ENCODE measurements at places on chromosomes 1 and 21.

- DNase-seq, result no peak
Observed at GRCh38 chr1:54567961-54568360, 19.9 kb downstream of the ACOT11 start.

DNA sequence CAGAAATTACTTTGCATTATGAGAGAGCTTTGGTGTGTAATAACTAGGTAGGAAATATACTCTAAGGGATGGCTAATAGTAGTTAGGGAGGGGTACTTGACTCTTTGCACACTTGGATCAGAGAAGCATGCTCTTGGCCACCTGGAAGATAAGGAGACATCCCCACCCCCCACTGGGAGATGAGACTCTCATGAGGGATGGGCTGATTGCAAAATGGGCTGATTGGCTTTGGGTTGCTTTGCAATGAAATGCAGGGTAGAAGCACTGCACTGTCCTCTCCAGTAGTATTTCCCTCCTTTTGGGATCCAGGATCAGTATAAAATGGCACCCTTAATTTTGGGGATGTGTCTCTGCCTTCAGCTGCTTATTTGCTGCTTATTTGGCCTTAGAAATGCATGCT, 71.2 kb upstream of the EPS8L3 start:
- no peak for DNase-seq

GRCh38 chr1:193339401-193339800, 153.0 kb upstream of the B3GALT2 start:
- no peak for DNase-seq

DNA sequence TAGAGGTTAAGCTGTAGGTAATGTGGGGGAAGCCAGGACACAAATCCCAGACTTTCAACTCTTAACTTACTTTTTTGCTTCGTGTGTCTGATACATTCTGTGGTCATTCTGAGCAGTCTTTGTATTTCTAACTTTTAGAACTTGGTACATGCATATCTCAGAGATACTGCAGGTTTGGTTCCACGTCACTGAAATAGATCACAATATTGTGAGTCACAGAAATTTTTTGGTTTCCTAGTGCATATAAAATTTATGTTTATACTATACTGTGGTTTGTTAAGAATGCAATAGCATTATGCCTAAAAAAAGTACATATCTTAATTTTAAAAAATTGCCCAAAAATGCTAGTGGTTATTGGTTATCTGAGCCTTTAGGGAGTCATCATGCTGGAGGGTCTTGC, 3.2 kb downstream of the URB2 start:
- no peak for DNase-seq

DNA sequence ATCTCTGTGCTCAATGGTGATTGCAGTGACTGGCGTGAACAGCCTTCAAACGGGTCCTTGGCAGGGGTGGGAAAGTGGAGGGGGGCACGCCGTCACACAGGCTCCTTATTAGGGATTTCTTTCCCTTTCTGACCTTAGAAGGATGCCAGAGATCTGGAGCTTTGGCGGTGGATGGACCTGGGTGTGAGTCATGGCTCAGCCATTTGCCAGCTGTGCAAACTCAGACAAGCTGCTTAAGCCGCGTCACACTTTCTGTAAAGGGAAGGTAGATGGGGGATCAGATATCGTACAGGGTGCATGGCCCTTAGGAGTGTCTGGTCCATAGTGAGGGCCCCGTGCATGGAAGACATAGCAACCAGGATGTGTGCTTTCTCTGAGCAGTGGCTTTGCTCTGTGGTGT, 48.3 kb upstream of the C1orf174 start:
- DNase-seq, result no peak

- DNase-seq, result no peak
Observed at GRCh38 chr1:113941245-113941559, 12.1 kb downstream of the HIPK1 start.

DNA sequence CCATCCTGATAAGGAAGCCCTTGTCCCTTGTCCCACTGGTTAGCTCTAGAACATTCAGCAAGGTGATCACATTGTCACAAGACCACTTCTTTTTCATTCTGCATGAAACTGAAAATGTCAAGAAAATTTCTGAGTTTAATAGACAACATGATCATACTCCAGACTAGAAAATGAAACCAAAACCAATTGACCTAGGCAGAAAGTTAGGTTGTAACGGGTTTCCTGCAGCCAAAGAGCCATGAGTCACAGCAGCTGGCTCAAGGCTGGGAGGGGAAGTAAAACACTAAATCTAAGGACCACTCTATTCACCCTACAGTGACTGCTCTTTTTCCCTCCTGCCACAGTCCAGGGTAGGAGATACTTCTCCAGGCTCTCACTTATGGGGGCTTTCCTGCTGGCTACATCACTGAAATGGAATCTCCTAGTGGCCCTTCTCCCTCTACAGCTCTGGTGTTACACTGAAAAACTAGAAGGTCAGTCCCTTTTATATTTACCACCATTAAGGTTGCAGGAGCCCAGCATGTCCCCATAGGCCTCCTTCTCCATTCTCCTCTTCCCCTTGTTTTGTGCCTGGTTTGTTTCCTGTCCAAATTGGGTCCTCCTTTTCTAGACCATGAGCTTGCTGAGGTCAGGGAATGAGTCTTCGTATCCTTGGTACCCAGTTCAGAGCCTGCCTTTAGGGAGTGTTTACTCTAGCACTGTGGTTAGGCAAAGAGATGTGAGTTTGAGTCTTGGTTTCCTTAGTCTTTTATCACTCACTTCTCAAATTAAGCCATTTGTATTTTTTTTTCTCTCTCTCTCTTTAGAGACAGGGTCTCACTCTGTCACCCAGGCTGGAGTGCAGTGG, 236.5 kb upstream of the JUN start:
- peak; percentile 53 for DNase-seq

GRCh38 chr1:17264470-17264869, 15.6 kb downstream of the PADI3 start:
- DNase-seq, result no peak

DNA sequence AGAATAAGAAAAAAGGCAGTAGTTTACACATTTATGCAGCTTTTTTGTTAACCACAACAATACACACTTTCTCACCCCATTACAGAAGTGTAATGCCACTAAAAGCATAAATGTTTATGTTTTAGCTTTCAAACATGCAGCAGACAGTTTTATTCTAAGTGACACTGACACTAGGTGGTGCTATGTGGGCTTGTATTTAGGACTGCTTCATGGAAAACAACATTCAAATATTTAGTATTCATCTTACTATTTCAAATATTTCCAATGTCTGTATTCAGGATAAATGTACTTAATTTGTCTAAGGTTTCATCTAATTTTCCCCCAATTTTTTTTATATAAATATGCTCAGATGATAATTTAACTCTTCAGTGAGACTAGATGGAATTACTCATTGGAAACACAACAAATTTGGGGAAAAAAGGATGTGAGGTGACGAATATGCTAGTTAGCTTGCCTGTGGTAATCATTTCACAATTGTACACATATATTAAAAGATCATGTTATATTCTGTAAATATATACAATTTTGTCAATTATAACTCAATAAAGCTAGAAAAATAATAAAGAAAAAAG, 71.4 kb downstream of the USP1 start:
- peak; percentile 29 for DNase-seq

GRCh38 chr1:54052431-54052933, 522 bp downstream of the TMEM59 start:
- DNase-seq, result peak; percentile 32

- no peak for DNase-seq
Observed at GRCh38 chr1:24970399-24970753, 40.3 kb upstream of the RUNX3 start.

DNA sequence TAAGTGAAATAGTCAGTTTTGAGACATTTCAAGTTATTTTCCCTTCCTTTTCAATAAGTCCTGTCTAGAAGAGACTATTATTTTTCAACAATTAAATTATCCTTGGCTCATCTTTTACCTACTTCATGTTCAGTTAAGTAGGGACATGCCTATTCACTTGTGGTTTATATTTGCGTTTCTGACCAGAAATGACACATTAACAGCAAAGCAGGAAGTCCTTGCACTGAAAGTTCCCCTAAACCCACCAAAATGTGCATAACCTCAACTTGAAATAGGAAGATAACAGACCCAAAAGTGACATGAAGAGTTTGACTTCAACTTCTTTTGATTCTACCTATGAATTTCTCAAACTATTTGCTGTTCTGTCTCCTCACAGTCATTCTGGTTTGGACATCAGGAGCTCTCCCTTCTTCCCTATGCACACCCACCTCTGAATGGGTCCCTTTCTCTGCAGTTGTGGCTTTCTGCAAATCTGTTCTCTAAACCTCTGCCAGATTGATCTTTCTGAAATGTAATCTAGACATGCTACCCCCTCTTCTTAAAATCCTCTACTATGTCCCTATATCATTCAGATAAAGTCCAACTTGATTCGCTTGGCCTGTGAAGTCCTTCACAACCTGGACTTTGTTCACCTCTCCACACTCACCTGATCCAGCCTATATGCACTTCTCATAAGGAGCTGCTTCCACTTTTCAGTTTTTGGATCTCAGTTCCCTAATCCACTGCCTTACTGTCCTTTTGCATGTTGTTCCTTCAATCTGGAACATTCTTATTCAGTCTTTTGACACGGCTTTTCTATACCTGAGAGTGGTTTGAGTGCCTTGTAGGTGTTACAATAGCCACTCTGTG, 661.5 kb upstream of the ADGRL4 start:
- no peak for DNase-seq

DNA sequence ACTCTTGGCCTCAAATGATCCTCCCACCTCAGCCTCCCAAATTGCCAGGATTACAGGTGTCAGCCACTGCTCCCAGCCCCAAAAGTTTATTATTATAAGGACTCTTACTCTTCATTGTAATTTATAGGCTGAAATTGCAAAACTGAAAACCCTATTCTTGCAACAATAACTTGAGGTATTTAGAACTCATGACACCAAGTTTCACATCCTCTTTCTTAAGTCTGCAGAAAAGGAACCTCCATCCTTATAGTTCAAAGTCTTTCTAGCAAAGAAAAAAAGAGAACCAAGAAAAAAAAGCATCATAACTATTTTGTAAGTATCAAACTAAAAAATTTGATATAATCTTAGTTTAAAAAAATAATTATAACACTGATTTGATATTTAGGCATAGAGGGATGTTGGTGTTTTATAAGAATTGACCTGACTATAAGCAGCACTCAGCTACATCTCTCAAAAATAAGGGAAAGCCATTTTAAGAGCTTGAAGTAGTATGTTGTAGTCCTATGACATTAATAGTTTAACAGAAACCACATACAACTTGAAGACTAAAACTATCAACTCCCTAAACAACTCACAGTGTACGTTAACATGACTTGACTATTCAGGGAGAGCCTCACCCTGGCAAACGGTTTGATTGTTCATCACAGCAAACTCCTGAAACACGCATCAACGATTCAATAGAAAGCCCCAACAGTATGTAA, 122.4 kb downstream of the AKT3 start:
- DNase-seq, result no peak

DNA sequence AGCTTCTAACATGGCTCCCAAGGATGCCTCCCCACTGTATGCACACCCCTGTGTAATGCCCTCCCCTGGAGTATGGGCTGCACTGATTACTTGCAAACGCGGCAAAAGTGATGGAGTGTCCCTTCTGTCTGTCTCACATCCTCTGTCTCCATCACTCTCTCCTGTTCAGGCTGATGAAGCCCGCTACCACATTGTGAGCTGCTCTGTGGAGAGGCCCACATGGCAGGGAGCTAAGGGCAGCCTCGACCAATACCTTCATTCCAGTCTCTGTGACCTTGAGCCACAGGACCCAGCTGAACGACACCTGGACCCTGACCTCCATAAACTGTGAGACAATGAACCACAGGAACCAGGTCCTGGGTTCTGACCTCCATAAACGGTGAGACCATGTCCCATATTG, 154.1 kb upstream of the ETV3 start:
- DNase-seq, result no peak

GRCh38 chr1:81689531-81689941, 111.2 kb upstream of the ADGRL2 start:
- DNase-seq, result no peak

DNA sequence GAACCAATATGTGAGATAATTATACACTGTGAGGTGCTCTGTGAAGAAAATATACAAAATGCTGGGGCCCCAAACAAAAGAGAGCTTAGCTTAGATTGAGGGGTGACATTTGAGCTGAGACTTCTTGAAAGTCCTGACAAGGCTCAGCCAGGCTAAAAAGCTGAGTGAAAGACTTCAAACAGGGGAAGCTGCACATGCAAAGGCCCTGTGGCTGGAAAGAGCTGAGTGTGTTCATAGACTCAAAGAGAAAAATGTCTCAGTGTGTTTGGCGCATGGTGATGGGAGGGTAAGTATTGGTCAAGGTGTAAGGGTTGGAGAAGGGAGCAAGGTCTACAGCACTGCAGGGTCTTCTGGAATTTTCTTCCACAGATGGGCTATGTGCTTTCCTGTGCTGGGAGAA, 127.2 kb upstream of the KLHDC7A start:
- DNase-seq, result no peak

- no peak for DNase-seq
Observed at GRCh38 chr1:3012456-3013291, 8.6 kb upstream of the ACTRT2 start.

DNA sequence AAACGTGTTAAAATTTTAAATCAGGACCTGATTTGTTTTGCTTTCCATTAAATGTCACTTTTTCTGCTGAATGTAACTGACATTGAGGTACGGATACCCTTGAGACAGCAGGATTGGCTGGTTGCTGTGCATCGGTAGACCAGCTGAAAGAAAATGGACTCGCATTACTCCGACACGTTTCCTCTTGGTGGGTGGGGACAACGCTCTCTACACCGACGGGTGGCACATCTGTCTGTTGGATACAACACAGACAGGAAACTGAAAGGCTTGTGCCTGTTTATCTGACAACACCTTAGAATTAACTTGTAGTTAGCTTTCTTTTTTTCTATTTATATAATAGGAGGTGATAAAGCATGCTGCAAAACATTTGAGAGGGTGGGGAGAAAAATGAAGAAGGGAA, 19.4 kb downstream of the PRPF38A start:
- DNase-seq, result no peak

- no peak for DNase-seq
Observed at GRCh38 chr1:165451691-165452090, 6.8 kb upstream of the RXRG start.

DNA sequence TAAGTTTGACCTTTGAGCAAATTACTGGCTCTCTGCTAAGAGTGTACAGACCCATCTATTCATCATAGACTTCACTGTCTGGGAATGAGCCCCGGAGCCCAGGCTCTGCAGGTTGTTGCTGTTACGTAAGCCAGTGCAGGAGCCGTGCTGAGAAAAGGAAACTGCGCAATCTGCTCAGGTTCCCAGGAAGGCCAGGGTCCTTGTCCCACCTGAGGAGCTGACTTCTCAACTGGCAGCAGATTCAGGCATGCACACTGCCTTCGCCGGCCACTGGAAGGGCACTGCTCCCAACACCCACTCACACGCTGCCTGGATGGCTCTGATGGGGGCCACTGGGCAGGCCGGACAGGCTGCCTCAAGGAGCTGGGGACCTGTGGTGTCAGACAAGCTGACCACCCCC, 19.5 kb downstream of the RCAN1 start:
- DNase-seq, result no peak

GRCh38 chr1:160708118-160708517, 3.5 kb downstream of the CD48 start:
- DNase-seq, result no peak

GRCh38 chr1:217048104-217048707, 325.0 kb upstream of the ESRRG start:
- DNase-seq, result no peak

Data from LoVo (cell line).